ENCODE measurements at places on chromosomes 3 and 15. TPM values are rescaled to one million over a fixed set of nuclear protein-coding genes. Genes with fewer than 3 reads are reported as not detected.

- DNase-seq = no peak
Measured at GRCh38 chr15:100836501-100836900, 43.1 kb upstream of the ALDH1A3 start.

DNA sequence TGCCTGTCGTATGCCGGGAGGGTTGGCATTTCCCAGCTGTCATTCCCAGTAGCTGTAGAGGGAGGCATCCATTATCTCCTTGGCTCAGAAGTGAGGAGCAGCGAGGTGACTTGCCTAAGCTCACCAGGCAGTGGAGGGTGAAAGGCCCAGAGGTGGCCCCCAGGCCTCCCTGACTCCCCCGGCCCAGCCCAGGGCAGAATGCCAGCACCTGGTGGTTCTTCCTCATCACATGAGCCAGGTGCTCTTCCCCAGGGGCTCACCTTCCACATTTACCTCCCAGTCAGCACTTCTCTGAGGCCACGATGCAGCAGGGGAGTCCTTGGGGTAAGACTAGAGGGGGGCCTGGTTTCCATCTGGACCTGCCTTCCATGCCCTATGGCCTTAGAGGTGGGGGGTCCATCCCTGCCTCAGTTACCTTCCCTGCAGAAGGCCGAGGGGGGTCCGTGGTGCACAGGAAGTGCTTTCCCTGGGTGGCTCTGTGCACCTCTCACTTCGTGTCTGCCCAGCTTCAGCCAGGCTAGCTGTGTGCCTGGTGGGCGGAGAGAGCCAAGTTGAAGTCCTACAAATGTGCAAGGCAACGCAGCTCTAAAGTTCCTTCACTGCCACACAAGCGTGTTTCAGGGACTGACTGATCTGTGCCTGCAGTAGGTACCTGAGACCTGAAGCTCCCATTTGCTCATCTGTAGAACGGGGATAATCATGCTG lies 70.3 kb upstream of the PLXNA1 start:
- no peak for DNase-seq

GRCh38 chr3:64056606-64057180 lies 33.4 kb upstream of the PSMD6 start:
- no peak for DNase-seq

- no peak for DNase-seq
Measured at GRCh38 chr3:197555281-197556261, at the start of gene BDH1. TSS of gene BDH1 (minus strand) at chr3:197555968. CDS start at chr3:197546443, 9,525 bp downstream.

MGA gene
- 24.3 TPM for total RNA-seq

GRCh38 chr3:187130346-187131066 lies 8.8 kb downstream of the RPL39L start:
- DNase-seq = peak; percentile 54

RETNLB gene
- not detected for total RNA-seq

A4GNT gene
- not detected for total RNA-seq

- DNase-seq = no peak
Measured at GRCh38 chr3:12489832-12490231, 5.6 kb downstream of the TSEN2 start.

- no peak for DNase-seq
Measured at GRCh38 chr3:65828706-65829105, 210.0 kb downstream of the MAGI1 start.

LRRC15 gene
- total RNA-seq = not detected

GRCh38 chr3:180932819-180933218 lies 20.3 kb downstream of the FXR1 start:
- no peak for DNase-seq

ZNF35 gene
- 12.0 TPM for total RNA-seq

- no peak for DNase-seq
Measured at GRCh38 chr3:159928071-159928491, 60.6 kb upstream of the IL12A start.

- no peak for DNase-seq
Measured at GRCh38 chr15:39918688-39919385, 1.2 kb downstream of the GPR176 start.

CYP8B1 gene
- not detected for total RNA-seq

DNA sequence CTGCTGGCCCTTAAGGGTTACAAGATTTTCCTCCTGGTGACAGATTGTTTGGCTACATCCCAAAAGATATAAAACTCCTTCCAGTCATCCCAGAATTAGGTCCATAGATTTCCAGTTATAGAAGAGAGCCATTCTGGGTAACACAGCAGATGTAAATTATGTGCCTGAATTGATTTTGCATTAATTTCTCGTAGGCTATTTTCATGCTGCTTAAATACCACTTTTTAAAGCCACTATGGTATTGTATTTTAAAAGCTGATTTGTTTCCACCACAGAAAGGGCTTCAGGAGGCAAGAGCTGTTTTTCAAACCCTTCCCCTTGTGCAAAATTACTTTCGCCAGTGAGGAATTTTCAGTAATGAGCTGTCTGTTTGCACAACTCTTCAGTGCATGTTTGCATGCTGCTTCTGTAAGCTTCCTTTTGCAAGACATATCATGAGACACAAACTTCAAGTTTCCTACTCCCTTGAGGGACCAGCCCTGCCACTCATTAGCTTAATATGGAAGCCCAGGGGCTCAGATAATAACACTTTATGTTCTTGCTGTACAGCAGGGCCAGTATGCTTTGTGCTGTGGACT lies 105.4 kb upstream of the TNIK start:
- DNase-seq = no peak

DNA sequence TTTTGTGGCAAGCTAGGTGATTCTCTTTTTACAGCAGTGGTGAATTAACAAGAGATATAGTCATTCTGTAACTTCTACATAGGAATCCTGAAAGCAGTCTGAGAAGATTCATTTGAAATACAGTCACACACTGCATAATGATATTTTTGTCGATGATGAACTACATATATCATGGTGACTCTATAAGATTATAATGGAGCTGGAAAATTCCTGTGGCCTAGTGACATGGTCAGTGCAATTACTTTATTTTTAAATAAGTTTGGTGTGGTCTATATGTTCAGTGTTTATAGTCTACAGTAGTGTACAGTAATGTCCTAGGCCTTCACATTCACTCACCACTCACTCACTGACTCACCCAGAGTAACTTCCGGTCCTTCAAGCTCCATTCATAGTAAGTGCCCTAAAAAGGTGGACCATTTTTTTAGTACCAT lies 511.4 kb upstream of the MCTP2 start:
- no peak for DNase-seq

NRROS gene
- 16.4 TPM for total RNA-seq

P2RY1 gene
- 1.3 TPM for total RNA-seq

DNA sequence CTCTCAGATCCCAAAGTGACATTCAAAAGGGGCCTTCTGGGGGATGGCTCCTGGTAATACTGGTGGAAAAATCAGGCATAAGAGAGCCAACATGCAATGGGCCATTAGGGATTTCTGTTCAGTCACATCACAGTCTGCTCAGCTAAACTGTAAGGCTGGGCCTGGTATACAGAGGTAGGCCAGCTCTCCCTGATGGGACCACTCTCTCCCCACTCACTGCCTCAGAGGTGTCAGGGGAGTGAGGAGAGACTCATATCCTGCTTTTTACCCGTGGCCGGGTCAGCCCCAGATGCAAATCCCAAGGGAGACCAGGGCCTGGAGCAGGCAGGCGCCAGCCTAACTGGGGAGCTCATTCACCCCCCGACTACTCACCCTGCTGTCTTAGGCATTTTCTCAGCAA lies 48.1 kb upstream of the TPM1 start:
- DNase-seq = no peak

DNA sequence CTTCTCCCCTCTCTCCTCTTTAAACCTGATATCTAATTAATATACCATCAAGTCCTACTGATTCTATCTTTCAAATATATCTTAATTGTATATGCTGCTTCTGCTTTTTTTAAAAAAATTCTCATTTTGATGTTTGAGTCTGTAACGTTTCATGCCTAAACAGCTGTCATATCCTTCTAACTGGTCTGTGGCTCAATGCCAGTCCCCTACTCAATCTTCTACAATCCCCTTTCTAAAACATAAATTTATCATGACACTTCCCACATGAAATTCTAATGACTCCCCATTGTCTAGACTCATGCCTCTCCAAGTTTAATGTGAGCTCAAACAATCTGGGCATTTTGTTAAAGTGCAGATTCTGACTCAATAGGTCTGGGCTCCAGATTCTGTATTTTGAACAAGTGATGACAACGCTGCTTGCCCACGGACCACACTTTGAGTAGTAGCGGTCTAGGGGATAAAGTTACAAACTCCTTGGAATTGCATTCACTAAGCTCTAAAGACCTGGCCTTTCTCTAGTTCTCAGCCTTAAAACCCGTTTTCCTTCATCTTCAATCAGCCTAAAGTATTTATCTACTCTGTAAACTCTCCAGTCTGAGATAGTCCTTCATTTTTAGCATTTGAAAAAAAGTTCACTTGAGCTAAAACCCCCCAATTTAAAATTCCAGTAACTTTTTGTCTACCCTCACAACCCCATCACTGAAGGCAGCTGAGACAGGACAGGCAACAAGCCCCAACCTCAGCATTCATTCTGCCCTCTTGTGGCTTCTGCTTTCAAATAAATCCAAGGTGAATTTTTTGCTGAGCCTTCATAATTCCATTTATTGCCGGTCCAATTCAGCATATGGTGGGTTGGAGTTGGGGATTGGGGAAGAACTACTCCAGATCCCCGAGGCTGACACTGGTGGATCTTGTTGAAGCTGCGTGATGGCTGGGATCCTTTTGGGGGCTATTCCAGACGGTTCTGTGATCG lies 88.1 kb upstream of the THRB start:
- DNase-seq = no peak

DNA sequence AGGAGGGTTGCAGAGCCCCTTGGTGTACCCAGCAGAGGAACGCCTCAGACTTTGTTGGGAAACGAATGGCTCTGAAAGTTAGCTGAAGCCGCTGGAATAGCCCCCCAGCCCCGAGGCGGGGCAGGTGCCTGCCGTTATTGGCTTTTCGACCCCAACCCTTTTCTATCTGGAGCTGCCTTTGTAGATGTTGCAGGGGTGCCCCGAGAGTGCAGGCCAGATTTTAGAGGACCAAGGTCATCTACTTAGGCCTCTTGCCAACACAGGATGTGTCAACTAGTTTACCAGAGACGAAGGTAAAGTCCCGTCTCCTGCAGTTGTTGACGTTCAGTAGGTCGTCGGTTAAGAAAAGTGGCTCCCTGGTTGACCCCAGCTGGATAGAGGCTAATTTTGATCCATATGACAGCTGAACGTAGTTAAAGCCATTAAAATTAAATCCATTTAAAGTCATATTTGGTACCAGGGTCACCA lies 579 bp upstream of the UBE3A start:
- DNase-seq = no peak

MED12L gene
- total RNA-seq = 0.05 TPM

DNA sequence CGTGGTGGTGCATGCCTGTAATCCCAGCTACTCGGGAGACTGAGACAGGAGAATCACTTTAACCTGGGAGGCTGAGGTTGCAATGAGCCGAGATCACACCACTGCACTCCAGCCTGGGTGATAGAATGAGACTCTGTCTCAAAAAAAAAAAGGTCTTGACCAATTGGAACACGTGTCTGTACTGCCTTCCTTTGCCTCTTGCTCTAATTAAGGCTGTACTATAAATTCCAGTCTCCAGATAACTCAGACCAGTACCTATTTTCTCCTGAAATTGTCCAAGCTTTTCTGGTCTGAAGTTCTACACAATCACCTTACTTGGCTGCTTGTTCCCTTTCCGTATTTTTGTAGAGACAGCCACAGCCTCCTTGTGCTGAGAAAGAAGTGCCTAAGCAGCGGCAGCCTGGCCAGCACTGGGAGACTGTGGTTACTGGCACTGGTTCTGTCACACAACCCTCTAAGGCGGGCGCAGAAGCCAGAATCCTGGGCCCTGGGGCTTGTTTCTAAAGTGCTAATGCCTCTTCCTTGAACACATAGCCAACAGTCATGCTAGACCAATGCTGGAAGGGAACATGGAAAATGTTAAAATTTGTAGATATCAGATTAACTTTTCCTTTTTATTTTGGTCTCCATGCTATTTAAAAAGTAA lies 6.2 kb upstream of the CEP70 start:
- DNase-seq = no peak

DNA sequence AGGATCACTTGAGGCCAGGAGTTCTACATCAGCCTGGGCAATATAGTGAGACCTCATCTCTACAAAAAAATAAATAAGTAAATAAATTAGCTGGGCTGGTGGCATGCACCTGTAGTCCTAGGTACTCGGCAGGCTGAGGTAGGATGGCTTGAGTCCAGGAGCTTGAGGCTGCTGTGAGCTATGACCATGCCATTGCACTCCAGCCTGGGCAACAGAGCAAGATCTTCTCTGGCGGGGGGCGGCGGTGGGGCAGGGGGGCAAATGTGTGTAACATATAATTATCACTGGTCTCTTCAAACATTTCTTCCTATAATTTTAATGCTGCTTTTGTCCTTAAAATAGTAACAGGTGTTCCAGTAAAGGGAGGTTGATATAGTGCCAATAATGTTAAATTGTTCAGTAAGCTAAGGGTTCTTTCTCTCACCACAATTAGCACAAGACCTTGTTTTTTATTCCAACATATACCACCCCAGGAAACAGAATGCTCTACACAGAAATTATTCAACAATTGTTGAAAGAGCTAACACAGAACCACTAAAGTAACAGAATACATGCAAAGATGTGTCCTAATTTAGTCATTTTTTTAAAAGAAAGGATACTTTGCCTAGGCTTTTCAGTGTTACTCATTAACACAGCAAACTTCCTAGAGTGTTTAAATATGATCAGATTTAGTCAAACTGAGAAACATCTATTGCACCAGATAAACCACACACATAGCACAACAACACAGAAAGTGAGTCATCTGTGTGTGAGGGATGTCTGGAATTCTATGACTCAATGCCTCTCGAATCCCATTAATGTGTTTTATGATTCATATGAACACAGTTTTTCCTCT lies 29.1 kb downstream of the ANKRD28 start:
- peak; percentile 90 for DNase-seq

DNA sequence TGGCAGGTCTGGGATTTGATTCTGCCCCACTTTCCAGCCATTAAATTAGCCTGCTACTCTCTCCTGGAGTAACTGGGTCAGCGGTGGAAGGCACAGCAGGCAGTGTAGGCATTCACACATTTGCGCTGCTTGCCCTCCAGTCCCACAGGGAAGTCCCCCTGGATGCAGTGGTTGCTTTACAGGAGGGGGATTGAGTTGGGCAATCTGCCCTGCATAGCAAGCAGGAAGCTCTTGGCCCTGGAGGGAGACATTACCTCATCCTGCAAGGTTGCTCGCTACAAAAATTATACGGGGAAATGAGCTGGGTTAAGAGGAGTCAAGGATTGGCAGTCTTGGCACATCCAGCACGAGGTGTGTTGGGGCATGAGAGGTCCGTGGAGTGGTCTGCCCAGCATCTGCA lies 14.8 kb downstream of the MCM2 start:
- no peak for DNase-seq

DNA sequence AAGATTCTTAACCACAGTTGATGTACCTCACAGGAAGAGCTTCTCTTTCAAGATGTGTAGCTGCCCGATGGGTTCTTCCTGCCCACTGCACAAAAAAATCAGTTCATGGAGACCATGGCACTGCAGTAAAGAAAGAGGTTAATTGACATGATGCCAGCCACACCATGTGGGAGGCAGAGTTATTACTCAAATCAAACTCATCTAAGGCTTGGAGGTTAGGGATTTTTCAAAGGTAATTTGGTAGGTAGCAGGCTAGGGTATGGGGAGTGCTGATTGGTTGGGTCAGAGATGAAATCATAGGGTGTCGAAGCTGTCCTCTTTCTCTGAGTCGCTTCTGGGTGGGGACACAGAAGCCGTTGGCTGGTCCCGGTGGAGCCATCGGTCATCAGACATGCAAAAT lies 57.4 kb upstream of the BDH1 start:
- DNase-seq = no peak

GRCh38 chr3:24235121-24235520 lies 259.5 kb downstream of the THRB start:
- no peak for DNase-seq

MKRN2 gene
- total RNA-seq = 38.7 TPM

- no peak for DNase-seq
Measured at GRCh38 chr3:195058336-195059005, 212.5 kb downstream of the XXYLT1 start.

ADAMTS17 gene
- not detected for total RNA-seq

HTR3E gene
- total RNA-seq = not detected

SPSB4 gene
- 0.53 TPM for total RNA-seq

All from glomerular endothelial cell (primary cell).